Keratinocyte (primary cell): ENCODE measurements at places on chromosomes 1 and 21. TPM values are rescaled to one million over a fixed set of nuclear protein-coding genes. Genes with fewer than 3 reads are reported as not detected.

- DNase-seq = no peak
These were observed 552.9 kb downstream of the LTN1 start for GRCh38 chr21:28439788-28440187.

- no peak for DNase-seq
These were observed 27.0 kb downstream of the ABCA4 start for GRCh38 chr1:94093996-94094395.

GRCh38 chr1:193335806-193336428 lies 149.5 kb upstream of the B3GALT2 start:
- DNase-seq = no peak

GRCh38 chr1:113185463-113186104 lies 112.6 kb downstream of the LRIG2 start:
- DNase-seq = no peak

Gene ANGPTL7
- not detected in 3 replicates for polyA plus RNA-seq

- DNase-seq = no peak
These were observed 27.8 kb upstream of the ZNF281 start for GRCh38 chr1:200437556-200438203.

- DNase-seq = no peak
These were observed 41.2 kb upstream of the CFAP298 start for GRCh38 chr21:32653326-32653901.

DNA sequence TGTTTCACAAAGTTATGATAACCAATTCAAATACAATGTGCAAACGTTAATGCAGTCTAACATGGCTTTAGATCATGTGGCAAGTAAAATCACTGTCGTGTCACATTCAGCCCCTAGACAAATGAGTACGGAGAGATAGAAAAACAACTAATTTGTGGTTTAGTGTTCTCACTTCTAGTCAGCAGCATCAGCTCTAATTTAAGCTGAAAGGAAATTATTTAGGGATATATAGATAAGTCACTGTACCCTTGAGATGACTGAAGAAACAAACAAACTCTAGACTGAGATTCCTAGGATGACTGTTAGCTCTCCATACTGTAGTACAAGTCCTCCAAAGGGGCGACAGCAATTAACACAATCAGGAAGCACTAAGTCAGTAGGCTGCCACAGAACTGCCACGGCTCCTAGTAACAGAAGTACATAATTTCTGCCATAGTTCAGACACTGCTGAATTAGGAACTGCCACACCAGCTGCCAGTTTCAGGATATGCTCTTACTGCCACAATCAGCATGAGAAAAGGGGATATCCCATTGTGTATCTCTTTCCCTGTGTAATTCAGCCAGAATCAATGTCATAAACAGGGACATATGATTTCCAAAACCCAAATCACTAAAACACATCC lies 150.4 kb upstream of the NEGR1 start:
- no peak for DNase-seq

Gene TAS1R3
- 0.01 to 0.08 TPM (median 0.04 TPM) in 3 replicates for polyA plus RNA-seq

Gene MCOLN2
- 0.05 to 0.14 TPM (median 0.12 TPM) in 3 replicates for polyA plus RNA-seq

- no peak for DNase-seq
These were observed 20.2 kb downstream of the C1orf174 start for GRCh38 chr1:3879787-3880428.
